SJCRH30 (cell line): ENCODE measurements at places on chromosomes 5 and 9.

DNA sequence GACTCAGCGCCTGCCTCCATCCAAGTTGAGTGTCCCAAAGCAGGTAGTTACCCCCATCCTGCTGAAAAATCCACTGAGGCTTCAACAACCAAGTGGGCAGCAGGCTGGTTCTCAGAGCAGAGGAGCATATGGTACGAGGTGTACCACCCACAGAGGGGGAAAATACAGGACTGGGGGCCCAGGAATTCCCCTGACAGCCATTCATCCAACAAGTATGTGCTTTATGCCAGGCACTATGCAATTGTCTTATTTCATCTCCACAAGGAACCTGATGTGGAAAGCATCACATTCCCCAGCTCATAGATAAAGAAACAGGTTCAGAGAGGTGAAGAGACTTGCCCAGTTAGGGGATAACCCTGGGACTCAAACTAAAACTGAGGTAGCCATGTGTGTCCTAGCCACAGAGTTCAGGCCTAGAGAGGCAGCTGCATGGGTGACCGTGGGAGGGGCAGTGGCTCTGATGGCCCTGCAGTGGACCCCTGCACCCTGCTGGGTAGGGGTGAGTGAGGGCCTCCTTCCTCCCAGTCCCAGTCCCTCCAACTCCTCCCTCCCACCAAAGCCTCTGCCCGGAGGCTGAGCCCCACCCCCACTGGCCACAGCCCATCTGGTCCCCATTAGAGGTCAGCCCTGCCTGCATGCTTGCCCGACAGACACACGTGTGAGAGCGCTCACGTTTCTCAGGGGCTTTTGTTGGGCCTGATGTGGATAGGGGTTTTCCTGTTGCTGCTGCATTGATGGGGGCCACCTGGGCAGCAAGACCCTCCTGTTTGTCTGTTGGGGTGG, 11.5 kb downstream of the PDLIM4 start:
- peak; percentile 46 for DNase-seq

DNA sequence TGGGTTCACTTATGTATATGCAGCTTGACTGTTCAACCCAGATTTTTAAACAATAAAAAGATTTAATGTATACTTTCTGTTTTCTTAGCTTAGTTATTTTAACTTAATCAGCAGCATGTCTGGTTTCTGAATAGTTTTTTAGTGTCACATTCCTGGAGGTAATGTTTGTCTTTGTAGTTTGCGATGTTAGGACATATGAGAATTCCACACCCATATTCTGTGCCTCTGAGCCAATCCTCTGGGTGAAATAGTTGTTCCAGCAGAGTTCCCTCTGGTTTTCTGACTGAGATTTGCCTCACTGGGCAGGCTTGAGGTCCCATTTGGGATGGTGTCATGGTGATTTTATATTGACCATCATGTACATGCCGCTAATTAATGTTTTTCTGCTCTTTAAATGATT, 48.6 kb downstream of the INIP start:
- DNase-seq: no peak

GRCh38 chr9:115080242-115080641, 37.7 kb downstream of the TNC start:
- DNase-seq: no peak

GRCh38 chr5:83540783-83541182, 69.2 kb downstream of the VCAN start:
- no peak for DNase-seq

GRCh38 chr9:107261106-107261505, 22.0 kb upstream of the RAD23B start:
- no peak for DNase-seq

DNA sequence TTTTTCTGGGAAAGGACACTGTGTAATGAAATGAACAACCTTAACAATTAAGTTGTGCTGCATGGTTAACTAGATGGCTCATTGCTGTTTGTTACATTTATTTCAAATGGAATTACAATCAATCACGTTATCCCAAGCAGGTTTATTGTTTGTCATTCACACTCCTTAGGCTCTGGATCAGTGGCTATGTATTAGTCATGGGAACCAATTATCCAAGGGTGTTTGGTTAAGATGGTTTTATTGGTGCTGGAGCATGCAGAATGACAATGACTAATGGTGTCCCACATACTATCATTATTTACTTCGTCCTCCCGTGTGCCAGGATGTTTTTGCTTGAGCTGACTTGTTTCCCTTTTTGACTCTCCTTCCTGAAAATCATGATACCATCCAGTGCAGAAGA, 10.6 kb upstream of the TRPC7 start:
- no peak for DNase-seq

DNA sequence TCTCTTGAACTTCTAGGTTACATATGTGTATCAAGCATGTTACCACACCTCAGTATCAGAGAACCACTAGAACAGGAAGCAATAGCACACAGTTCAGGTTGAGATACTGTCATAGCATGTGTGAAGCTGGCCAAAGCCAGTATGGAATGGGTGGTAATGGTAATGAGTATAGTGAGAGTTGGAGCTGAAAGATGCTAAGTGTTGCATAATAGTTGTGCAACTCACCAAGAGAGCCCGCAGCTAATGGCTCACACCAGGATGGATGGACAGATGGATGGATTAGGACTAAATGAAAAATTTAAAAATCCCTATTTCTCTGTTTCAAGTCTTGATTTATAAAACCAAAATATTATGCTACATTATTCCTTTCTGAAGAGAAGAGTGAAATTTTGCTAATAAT, 53.4 kb upstream of the KCNN2 start:
- no peak for DNase-seq

DNA sequence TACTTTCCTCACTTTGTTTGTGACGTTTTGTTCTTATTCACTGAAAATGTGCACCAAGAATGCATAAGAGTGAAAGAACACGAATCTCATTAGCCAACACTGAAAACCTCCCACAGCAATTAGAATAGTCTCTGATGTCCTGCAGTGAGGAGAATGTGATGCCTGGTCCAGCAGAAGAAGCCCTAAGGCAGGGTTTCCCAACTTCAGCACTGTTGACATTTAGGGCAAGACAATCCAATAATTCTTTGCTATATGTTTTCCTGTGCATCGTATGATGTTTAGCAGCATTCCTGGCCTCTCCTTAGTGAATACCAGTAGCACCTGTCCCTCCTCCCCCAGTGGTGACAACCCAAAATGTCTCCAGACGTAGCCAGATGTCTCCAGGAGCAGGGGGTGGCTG, 14.8 kb downstream of the MVB12B start:
- DNase-seq: no peak

- peak; percentile 74 for DNase-seq
These were observed 40.6 kb downstream of the TMEM174 start for GRCh38 chr5:73213566-73213998.

DNA sequence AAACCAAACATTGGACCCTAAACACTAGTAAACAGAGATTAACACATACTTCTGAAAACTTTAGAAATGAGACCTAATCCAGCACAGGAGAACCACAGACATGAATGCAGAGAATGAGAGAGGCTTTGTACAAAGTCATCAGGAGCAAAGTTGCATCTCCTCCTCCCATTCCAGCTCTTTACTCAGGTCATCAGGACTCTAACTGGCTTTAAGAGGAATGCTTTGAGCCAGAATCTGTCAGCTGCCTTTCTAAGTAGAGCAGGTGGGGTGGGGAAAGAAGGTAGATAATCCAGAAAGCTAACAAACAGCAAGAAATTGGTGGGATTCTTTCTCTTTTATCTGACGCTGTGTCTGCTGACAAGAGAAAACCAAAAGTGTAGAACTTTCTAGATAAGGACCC, 582.7 kb upstream of the DMAC1 start:
- no peak for DNase-seq

DNA sequence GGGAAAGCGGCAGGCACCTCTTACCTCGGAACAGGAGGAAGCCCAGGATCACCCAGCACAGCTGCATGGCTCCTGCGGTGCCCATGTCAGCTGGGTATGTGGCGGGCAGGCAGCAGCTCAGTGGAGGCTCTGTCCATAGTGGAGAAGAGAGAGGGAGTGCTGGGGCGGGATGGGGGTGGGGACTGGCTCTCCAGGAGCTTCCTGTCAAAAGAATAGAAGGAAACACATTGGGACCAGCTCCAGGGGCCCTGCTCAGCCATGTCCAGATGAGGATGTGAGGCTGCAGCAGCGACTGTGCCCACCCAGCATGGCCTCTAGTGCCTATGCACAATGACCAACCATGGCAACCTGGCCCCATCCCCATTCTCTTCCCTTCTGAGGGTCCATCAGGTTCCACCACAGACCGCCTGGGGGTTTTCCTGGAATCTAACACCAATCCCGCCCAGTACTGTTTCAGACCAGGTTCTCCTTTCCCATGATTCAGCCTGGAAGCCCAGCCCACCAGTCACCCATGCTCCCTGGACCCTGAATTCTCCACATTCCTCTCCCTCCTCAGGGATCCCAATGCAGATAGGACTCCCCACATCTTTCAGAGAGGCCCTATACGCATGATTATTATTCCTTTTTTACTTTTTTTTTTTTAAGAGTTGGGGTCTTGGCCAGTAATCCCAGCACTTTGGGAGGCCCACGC, at the start of gene ECSCR:
ECSCR (minus strand) TSS at position 158 of the 691 bp plus-strand sequence; CDS start at position 85, 73 bp downstream.
- no peak for DNase-seq

- no peak for DNase-seq
These were observed 9.2 kb downstream of the ENC1 start for GRCh38 chr5:74631081-74631953.

- DNase-seq: no peak
These were observed 150.8 kb upstream of the RANBP3L start for GRCh38 chr5:36452424-36453006.

GRCh38 chr9:111878946-111879345, 17.7 kb upstream of the UGCG start:
- DNase-seq: no peak

DNA sequence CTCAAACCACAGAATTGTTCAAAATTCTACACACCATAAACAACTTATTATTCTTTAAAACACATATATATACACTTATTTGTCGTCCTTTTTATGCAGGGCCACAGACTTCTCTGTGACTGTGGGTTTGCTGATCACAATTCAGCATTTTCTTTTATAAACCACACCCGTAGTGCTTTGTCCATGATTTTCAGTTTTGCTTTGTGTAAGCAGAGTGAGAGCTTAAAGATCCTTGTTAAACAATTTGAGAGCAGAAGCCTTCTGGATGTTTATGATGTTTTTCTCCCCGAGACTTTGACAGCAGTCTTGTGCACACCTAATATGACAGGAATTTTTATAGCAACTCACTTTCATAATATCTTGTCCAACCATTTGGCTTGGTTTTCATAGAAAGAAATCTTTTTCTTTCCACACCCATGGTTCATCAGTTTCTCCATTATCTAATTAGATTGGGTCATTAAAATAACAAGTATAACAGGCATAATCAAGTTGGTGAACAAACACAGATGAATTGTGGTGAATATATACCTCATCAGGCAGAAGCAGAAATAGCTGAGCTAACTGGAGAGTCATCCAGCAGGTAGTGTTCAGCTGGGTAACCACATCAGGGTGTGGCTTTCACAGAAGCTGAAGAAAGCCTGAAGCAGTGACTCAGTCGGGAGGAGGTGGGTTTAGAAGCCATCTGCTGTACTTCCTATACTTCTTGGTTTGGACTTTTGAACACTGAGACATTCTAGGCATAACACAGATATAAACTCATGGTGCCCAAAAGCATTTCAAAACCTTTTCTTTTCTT, 232.8 kb downstream of the DOCK8 start:
- no peak for DNase-seq

DNA sequence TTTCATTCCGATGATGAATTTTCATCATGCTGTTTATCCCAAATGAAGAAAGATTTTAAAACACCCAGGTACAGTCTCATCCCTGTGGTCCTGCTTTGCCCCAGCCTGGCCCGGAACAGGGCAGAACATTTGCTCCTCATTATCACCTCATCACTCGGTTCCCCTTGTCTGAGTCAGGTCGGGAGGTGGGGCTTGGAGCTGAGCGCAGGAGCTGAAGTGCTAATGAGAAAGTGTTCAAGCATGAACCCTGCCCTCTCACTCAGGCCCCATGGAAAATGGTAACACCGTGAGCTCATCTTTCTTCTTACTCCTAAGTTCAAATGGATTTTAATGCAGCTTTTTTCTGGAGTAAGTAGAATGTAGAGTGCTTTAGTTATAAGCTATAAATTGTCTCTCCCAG, 466.2 kb downstream of the KDM4C start:
- DNase-seq: no peak

GRCh38 chr5:178515776-178516503, 74.3 kb downstream of the COL23A1 start:
- no peak for DNase-seq

- DNase-seq: no peak
These were observed 2061.2 kb upstream of the CDH9 start for GRCh38 chr5:29099585-29099984.

- no peak for DNase-seq
These were observed 1.1 kb downstream of the ELOVL7 start for GRCh38 chr5:60842871-60843385.

- no peak for DNase-seq
These were observed 90.3 kb downstream of the ZNF618 start for GRCh38 chr9:113966394-113966793.

- DNase-seq: no peak
These were observed 19.6 kb downstream of the ZNF608 start for GRCh38 chr5:124726631-124727362.

- DNase-seq: no peak
These were observed 208.8 kb upstream of the TARS1 start for GRCh38 chr5:33231935-33232334.
